ENCODE measurements at places on chromosomes 4 and X.

DNA sequence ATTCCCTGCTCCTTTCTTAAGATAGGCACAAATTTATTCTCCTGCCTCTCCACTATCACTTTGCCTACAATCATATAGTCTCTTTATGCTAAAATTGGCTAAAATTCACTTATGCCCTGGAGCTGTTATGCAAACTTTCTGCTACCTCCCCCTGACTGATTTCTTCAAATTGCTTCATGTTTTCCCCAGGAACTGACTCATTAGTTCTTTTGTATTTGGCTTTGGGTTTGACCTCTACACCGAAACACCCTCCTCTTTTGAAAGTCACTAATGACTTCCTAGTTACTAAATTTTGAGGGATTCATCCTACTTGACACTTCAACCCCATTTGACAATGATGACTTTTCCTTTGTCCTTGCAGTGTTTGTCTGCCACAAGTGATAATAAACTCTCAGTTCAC lies 222.6 kb downstream of the NDST4 start:
- DNase-seq, result no peak

GRCh38 chrX:10519278-10519677 lies 101.1 kb downstream of the MID1 start:
- no peak for DNase-seq

GRCh38 chrX:39261446-39262147 lies 460.3 kb downstream of the MID1IP1 start:
- no peak for DNase-seq

GRCh38 chr4:182812916-182813315 lies 104.3 kb downstream of the DCTD start:
- DNase-seq, result no peak

GRCh38 chr4:132123870-132124623 lies 1025.0 kb upstream of the PCDH10 start:
- peak; percentile 25 for DNase-seq

DNA sequence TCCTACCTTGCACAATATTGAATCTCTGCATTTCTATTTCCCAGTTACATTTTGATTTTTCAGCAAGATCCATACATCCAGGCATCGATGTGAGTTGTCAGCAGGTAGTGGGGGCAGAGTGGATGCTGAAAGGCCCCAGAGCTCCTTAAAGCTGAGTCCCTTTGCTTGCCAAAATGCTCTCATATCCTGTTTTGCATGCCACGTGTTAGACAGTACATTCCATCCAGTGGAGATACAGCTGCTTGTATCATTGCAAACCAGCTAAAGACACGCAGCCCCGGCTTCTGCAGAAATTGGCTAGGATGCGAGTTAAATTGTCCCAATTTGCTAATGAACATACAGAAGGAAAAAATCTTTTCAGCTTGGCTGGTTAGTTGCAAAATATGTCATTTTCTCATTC lies 179.6 kb upstream of the MXRA5 start:
- DNase-seq, result no peak

GRCh38 chrX:70247252-70247651 lies 12.8 kb downstream of the P2RY4 start:
- DNase-seq, result no peak
